ENCODE measurements at places on chromosomes 6 and 20.

DNA sequence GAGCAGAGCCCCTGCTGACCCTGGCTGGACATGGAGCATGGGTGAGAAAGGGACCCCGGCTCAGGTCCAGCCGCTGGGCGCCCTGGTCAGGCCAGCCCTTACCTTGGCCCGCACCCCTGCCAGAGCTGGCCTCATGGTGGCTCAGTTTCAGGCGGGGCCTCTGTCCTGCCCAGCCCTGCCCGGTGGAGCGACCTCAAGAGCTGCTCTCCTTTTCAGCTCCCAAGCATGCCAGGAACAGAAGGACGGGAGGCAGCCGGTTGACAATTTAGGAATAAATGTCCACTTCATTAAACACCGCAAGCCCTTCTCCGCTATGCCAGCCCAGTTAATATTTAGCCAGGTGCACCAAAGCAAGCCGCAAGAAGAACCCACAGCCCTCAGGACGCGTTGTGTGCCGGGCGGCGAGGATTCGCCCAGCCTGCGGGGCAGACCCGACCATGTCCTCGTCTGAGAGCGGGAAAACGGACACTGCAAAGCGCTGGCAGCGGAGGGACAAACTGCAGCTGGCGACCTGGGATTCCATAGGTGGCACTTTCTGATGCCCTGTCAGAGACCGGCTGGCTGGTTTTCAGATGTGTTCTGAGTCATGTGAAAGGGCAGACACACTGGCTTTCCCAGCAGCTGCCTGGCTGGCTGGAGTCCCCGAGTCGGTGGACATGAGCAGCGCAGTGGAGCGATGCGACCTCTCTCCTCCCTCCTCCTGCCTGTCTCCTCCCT is 221.9 kb downstream of the TTLL2 start:
- DNase-seq: no peak

GRCh38 chr6:151004383-151005024 is 139.0 kb downstream of the MTHFD1L start:
- DNase-seq: no peak

GRCh38 chr20:49306903-49307620 is 29.2 kb upstream of the ZNFX1 start:
- DNase-seq: no peak

- DNase-seq: no peak
Observed at GRCh38 chr6:15044146-15044882, 201.6 kb upstream of the JARID2 start.

GRCh38 chr20:1327241-1327653 is 1.7 kb downstream of the SDCBP2 start:
- DNase-seq: no peak

DNA sequence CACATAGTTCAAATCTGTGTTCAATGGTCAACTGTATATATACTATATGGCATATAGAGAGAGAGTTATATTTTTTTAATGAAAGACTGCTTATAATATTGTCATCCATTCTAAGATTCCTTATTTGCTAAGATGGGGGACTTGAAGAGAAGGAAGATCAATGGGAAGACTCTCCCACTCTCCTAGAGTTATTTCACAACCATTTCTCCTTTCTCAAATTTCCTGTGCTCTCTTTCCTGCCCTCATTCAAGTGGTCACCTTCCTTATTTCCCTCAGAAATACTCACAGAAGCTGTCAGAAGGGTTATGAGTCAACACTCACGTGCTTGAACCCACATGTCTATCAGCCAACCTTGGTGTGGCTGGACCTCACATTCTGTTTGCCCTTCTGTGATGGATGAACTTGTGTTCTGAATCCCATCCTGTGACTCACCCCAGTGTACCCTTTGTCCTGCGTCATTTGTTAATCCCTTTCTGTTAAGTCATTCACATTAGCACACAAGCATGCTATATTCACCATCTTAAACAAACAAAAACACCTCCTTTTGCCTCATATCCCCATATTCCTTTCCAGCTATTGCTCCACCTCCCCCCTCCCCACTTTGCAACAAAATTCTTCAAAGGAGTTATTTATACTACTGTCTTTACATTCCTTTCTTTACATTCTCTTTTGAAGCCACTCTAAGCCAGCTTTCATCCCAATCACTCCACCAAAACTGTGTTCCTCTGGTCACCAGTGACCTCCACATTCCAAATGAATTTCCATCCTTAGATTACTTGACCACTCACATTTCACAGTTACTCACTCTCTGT is 279.3 kb upstream of the TCF21 start:
- no peak for DNase-seq

GRCh38 chr20:12956303-12956702 is 52.5 kb upstream of the SPTLC3 start:
- no peak for DNase-seq

- DNase-seq: no peak
Observed at GRCh38 chr6:36402481-36402880, 15.0 kb upstream of the ETV7 start.

DNA sequence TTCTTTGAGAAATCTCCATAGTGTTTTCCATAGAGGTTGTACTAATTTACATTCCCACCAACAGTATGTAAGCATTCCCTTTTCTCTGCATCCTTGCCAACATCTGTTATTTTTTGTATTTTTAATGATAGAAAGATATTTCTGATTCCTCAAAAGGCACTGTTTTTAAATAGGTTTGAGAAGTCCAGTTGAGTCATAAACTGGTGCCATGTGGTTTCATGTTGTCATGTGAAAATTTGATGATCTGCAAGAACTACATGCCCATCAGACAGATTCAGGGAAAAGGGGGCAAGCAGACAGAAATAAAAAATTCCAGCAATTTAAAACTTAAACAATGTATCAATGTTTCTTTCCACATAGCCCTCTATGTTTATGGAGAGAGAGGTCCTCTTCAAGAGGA is 227.5 kb downstream of the KCNQ5 start:
- no peak for DNase-seq

DNA sequence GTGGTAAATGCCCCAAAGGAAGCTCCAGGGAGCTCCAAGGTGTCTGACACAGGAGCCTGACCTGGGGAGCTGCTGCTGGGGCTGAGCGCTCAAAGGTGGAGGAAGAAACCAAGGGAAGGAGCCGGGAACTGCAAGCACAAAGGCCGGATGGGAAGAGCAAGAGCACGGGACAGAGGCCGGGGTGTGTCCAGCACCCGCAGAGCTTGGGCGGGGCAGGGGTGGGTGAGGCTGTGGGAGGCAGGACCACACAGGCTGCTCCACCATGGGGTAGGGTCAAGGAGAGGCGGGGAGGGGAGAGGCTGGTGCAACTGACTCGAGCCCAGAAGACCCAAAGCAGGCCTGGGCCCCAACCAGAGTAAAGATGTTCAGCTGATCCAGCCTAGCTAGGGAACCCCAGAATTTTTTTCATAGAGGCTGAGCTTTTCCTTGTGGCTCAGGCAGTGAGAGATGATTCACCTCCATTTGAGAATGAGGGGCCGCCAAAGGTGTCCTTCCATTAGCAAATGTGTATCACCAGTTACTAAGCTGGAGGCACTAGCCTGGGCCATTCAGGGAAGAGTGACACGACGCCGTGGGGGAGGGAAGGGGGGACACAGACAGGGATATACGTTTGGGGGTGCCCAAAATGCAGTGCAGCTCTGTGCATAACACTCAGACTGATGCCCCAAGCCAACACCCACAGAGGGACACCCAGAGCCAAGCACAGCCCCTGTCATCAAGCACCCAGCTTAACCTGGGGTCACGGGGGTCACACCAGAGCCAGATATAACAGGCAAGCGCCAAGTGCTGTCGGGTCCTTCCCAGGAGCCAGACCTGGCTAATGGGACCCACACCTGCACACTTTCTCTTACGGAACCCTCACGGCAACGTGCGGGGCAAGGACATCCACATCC is 21.3 kb upstream of the TLDC2 start:
- no peak for DNase-seq

GRCh38 chr6:145025488-145025887 is 709.8 kb downstream of the EPM2A start:
- DNase-seq: no peak

- no peak for DNase-seq
Observed at GRCh38 chr6:6390849-6391602, 70.6 kb upstream of the F13A1 start.

DNA sequence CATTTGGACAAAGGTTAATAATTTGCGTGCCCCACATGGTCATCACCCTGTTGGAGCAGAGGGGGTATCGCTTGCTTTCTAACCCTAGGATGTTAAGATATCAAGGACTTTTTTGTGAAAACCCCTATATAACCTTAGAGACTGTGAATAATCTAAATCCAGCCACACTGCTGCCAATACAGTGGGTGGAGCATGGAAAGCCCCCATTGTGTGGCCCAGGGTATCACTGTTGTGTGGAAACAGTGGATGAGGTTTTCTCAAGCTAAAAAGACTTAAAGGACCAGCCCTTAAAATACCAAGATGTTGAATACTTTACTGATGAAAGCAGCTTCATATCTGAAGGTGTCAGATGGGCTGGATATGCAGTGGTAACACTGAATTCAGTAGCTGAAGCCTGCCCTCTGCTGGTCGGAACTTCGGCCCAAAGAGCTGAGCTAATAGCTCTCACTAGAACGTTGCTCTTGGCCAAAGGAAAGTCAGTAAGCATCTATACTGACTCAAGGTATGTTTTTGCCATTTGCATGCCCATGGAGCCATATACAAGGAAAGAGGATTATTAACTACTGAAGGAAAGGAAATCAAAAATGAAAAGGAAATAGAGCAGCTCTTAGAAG is 695.2 kb downstream of the PHF3 start:
- no peak for DNase-seq

DNA sequence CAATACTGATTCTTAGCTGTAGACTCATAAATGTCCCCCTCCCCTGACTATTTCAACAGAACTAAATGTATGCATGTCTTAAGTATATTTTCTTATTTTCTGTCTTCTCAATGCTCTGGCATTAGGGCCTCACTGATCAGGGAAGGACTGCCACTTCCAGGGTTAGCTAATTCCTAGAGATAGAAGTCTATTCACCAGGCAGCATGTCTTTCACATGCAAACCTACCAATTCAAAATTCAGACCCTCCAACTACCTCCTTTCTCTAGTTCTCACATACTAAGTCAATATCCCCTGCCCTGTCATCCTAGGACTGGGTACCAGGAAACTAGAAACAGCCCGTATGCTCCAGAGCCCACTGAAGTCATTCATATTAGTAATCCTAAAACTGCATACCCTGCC is 132.3 kb downstream of the RALGAPA2 start:
- no peak for DNase-seq

GRCh38 chr6:11262242-11262641 is 29.8 kb upstream of the NEDD9 start:
- DNase-seq: no peak

GRCh38 chr20:31717478-31718201 is 5.0 kb downstream of the BCL2L1 start:
- DNase-seq: peak; percentile 19

- no peak for DNase-seq
Observed at GRCh38 chr6:122747573-122747972, 31.9 kb upstream of the FABP7 start.

GRCh38 chr20:55097621-55098020 is 622.2 kb downstream of the DOK5 start:
- DNase-seq: no peak

DNA sequence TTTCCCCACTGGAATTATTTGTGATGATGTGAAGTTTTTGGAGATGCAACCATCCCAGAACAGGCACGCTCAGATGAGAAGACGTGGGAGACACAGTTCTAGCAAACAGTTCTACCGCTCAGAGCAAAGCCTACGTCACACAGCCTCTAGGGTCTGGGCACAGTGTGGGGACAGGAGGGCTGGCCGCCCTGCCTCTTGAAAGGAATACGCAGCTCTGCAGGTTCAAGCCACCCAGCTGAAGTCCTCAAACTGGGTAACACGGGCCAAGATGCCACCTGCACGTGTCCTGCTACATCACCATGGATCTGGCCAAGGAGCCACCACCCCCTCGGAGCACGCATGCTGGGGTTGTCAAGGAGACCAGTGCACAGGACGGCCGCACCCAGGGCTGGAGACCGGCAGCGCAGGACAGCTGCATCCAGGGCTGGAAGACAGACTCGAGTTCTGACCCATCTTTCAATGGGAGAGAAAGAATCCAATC is 75.0 kb downstream of the NOL4L start:
- DNase-seq: no peak

GRCh38 chr6:105301756-105302616 is 100.9 kb downstream of the PREP start:
- no peak for DNase-seq

GRCh38 chr6:2237001-2237400 is 8.4 kb downstream of the GMDS start:
- DNase-seq: no peak

- DNase-seq: no peak
Observed at GRCh38 chr6:168387426-168387825, 53.6 kb upstream of the SMOC2 start.

GRCh38 chr6:78607189-78607588 is 260.2 kb upstream of the IRAK1BP1 start:
- DNase-seq: no peak

GRCh38 chr6:168089186-168090063 is 10.4 kb upstream of the FRMD1 start:
- no peak for DNase-seq

GRCh38 chr20:56575961-56576360 is 42.9 kb downstream of the FAM209B start:
- no peak for DNase-seq

GRCh38 chr20:51287628-51288413 is 254.7 kb downstream of the NFATC2 start:
- DNase-seq: no peak

DNA sequence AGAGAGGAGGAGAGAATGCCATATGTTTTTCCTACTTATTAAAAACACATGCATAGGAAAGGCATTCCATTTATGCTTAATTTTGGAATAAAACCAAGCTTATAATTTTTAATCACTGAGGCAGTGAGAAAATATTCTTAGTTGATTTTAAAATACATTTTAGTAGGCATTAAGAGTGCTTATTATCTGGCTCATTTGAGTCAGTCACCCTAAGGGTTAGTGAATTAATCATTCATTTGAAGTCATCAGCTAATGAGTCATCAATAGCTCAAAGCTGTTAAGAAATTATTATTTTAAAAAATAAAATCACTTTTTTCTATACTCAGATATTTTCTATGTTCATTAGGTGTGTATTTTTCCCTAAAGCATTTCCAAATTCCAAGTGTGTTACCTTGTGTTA is 81.6 kb downstream of the TMEM200A start:
- DNase-seq: no peak

GRCh38 chr20:34575756-34576155 is 17.2 kb downstream of the MAP1LC3A start:
- no peak for DNase-seq

GRCh38 chr6:118580585-118581419 is 32.7 kb downstream of the PLN start:
- no peak for DNase-seq

DNA sequence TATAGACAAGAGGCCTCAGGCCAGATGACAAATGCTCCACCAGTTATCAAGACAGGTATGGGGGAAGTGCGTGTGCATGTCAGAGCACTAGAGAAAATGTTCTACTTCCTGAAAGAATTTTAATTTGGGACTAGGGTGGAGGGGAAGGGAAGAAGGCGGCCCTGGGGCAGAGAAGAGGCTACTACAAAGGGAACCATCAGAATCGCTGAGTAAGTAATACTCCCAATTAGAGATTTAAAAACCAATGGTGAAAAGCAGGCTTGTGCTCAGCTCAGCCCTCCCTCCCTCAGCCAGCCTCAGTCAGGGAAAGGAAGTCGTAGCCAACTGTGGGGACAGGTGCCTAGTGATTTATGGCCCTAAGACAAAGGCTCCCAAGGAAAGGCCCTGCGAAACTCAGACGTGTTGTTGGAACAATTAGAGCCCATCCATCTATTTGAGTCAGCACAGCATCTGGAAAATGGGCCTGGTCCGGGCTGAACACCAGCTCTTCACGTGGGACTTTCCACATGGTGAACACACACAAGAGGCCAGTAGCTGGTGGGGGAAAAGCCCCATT is 15.0 kb upstream of the MAFB start:
- no peak for DNase-seq

Data from activated CD4-positive, CD25-positive, alpha-beta regulatory T cell treated with anti-CD3 and anti-CD28 coated beads, Interleukin-2, amount 50 U/mL, for 16 hours (primary cell).